ENCODE measurements at places on chromosomes 7 and 10.

- DNase-seq = no peak
Observed at GRCh38 chr7:32043688-32044087, 26.5 kb downstream of the PDE1C start.

DNA sequence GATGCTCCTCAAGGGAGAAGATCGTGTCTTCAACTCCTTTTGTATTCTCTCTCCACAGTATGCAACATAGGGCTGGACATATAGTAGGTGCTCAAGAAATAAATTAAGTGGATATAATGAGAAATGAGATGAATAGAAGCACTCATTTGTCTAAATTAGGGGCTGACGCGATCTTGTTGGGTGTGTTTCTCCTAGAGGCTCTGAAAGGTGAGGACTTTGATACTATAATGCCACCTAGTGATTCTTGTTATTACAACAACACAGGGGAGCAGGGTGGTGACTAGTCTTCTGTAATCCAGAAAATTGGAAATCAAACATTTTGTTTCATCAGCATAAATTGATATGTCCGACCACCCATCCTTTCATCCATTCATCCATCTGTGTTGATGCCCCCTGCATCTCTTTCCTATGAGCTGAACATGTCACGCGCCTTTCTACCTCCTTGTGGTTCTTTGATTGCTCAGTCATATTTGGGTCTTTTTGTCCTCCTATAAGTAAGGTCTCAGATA lies 3.5 kb upstream of the CFAP58 start:
- peak; percentile 48 for DNase-seq

DNA sequence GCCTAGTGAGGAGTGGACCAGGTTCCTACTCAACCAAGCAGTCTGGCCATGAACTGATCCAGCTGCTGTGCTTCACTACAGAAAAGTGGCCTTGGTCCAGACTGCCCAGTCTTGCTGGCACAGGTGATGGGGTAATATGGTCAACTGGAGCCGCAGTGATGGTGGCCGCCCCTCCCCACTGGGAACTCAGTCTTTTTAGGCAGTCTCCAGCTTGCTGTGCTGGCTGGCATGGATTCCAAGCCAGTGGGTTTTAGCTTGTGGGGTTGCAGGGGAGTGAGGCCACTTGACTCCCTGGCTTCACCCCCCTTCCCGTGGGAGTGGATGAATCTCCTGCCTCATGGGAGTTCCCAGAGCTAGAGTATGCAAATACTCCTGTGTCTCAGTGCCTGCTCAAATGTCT lies 52.7 kb upstream of the CDK6 start:
- no peak for DNase-seq

- no peak for DNase-seq
Observed at GRCh38 chr7:68676813-68677535, 921.3 kb upstream of the AUTS2 start.

- DNase-seq = no peak
Observed at GRCh38 chr10:51035344-51035743, 38.9 kb upstream of the PRKG1 start.

DNA sequence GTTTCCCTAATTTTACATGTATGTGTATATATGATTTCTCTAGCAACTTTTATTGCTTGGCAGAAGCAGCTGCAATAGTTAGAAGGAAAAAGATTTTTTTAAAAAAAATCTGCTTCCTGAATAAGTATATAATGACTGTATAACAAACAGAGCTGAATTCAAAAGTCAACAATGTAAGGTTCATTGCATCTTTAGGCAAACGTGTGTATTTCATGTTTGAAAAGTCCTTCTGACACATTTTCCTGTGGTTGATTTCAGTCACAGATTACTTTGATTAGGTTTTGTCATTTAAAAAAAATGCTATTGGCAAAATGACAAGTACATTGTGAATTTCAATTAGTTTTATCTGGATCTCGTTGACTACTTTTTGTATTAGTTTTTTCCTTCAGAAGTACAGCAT lies 231.0 kb downstream of the CSTF2T start:
- DNase-seq = peak; percentile 40

DNA sequence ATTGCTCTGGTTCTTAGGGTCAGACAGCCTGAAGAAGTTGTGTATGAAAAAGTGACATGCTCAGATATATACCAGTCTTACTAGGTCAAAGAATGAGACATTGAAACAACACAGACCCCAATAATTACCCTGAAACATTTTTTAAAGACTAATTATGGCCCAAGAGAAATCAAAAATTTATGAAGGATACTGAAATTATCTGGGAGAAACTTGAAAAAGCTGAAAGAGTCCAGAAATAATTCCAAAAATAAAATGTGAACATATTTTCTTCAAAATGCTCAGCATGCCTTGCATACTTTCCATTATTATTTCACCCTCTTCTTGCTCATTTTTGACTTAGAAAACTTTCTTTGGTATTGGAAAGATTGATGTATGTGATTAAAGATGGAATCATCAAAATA lies 198.9 kb upstream of the CCDC6 start:
- no peak for DNase-seq

DNA sequence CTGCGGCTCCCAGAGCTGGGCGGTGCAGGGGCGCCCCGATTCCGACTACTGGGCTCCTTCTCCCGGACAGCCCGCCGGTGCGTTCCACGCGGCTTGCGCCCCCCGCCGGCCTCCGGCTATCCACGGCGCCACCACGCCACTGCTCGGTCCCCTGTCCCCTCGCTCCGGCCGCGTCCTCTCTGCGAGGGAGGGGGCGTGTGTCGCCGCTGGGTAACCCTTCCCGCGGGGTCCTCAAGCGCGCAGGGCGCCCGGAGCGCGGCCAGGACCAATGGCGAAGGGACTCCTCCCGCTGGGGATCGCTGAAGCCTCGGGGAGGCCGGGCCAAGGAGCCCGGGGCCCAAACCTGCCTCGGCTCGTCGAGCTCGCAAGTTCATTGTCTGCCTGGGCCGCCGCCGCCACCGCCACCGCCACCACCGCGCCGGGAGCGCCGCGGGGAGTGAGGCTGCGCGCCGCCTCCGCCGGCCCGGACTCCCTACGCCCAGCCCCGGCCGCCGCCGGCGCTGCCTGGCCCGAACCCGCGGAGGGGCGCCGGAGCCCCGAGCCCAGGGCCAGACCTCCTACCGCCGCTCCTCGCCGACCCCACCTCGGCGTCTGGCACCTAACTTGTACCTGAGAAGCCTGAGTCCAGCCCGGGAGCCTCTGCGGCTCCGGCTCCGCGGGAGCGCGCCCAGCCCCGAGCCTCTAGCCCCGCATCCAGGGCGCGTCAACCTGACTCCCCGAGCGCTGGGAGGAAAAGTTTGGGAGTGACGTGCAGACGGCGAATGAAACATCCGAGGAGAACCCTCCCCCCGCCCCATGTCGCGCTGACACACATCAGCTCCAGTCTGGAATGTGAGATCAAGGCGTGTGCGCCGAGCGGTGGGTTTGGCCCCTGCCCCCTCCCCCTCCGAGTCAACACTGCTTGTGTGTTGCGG lies at the start of gene CHST15:
CHST15 (minus strand) TSS at position 739 of the 914 bp plus-strand sequence. CDS start 47,386 bp downstream, outside the sequence.
- DNase-seq = no peak

GRCh38 chr10:82319074-82319473 lies 444.1 kb downstream of the NRG3 start:
- DNase-seq = no peak

GRCh38 chr7:36045830-36046341 lies 107.2 kb upstream of the EEPD1 start:
- no peak for DNase-seq

DNA sequence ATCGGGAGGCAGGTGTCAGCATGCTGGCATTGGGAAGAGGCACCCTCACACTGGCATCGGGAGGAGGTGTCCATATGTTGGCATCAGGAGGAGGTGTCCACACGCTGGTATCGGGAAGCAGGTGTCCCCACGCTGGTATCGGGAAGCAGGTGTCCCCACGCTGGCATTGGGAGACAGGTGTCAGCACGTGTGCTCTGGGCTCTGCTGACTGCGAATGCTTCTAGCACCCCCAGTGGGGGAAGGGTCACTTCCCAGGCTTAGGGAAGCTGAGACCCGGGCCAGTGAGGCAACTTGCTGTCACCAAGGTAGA lies 92.5 kb upstream of the IKZF1 start:
- DNase-seq = no peak

GRCh38 chr7:129257168-129257567 lies 32.3 kb downstream of the AHCYL2 start:
- no peak for DNase-seq

GRCh38 chr7:101848208-101848951 lies 31.0 kb downstream of the CUX1 start:
- DNase-seq = no peak

- no peak for DNase-seq
Observed at GRCh38 chr7:7183838-7184463, 1.6 kb downstream of the C1GALT1 start.
